ENCODE measurements at places on chromosomes 2 and 18.

- DNase-seq, result peak; percentile 82
These were observed 13.0 kb upstream of the RALB start for GRCh38 chr2:120239488-120240287.

GRCh38 chr2:50723286-50723938 is 308.5 kb downstream of the NRXN1 start:
- DNase-seq, result no peak

- no peak for DNase-seq
These were observed 204.5 kb upstream of the CXCR4 start for GRCh38 chr2:136322428-136322827.

DNA sequence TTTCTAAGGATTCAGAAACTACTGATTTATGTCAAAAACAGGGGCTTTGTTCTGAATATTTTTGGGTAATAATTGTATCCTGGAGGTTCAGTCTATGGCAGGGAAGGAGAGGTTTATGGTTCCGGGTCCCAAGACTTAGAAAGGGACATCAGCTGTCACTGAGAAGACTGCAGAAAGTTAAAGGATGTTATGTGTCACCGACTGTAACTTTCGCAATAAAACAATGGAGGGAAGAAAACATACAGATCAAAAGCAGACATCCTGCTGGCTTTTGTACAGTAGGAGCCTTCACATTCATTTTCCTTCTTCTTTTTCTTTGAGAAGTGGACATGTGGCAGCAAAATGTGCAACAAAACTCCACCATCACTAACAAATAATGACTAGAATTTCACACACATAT is 900.7 kb upstream of the SOX11 start:
- no peak for DNase-seq

DNA sequence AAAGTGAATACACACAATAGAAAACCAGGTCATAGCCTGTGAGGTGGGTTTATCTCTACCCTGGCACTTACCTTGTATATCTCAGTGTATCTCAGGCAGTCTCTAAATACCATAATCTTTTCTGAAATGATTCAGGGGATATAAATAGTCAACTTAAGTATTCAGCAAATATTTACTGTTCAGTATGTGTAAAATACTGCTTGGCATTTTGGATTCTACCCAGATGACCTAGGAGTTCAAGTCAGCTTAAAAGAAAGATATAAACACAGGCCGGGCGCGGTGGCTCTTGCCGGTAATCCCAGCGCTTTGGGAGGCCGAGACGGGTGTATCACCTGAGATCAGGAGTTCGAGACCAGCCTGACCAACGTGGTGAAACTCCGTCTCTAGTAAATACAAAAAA is 23.8 kb downstream of the GRHL1 start:
- DNase-seq, result peak; percentile 47

GRCh38 chr2:2502201-2502549 is 171.1 kb upstream of the MYT1L start:
- no peak for DNase-seq

- DNase-seq, result no peak
These were observed 115.1 kb downstream of the STPG4 start for GRCh38 chr2:47039913-47040562.

DNA sequence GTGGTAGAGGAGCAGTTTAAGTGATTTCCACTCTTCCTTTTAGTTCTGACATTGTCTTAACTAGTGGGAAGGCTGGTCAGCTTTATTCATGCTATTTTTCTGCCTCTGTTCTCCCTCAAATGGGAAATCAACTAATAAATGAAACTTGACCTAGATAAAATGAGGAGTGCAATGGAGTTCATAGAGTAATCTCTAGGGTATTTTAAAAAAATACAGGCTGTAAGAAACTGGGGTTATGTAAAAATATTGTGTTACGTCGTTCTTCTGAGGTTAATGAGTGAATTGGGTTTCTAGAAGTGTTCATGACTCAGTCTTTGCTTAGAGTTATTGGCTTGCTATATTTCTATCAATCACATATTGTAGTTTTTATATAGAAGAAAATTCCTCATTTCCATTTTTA is 734.5 kb downstream of the MBD2 start:
- no peak for DNase-seq

DNA sequence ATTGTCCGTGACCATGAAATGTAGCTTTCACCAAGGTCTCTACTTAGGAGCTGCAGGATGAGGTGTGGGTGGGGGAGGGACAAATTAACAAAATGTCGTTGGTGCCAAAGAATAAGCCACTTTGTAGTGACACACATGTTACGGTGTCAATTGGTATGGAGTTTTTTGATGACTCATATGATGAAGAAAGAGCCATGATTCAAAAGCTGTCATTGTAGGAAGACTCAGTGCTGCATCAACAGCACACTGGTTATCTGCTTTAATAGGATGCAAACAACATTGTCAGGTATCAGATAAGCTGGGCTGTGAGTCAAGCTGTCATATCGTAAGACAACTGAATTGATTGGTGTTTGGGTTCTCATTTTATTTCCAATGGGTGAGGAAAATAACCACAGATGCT is 36.6 kb upstream of the BOD1L2 start:
- peak; percentile 17 for DNase-seq

DNA sequence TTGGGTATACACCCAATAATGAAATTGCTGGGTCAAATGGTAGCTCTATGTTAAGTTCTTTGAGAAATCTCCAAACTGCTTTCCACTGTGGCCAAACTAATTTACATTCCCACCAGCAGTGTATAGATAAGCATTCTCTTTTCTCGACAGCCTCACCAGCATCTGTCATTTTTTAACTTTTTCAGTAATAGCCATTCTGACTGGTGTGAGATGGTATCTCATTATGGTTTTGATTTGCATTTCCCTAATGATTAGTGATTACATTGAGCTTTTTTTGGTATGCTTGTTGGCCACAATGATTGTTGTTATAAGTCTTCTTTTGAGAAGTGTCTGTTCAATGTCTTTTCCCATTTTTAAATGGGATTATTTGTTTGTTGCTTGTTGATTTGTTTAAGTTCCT is 50.4 kb upstream of the EPAS1 start:
- no peak for DNase-seq

DNA sequence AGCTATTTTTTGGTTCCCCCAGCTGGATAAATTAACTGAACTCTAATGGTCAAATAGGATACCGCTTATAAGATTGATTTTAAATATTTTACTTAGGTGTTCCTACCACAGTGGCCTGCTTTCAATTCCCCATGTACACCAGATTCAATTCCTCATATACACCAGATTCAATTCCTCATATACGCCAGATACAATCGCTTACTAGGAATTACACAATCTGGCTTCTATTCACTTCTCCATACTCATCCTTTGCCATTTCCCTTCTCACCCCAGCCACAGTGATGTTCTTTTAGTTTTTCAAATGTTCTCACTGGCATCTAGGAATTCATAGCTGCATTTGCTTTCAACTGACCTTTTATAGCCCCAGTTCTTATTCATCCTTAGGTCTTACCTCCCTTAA is 66.5 kb downstream of the SLC40A1 start:
- no peak for DNase-seq

GRCh38 chr18:54684784-54685183 is 93.7 kb downstream of the DYNAP start:
- no peak for DNase-seq

DNA sequence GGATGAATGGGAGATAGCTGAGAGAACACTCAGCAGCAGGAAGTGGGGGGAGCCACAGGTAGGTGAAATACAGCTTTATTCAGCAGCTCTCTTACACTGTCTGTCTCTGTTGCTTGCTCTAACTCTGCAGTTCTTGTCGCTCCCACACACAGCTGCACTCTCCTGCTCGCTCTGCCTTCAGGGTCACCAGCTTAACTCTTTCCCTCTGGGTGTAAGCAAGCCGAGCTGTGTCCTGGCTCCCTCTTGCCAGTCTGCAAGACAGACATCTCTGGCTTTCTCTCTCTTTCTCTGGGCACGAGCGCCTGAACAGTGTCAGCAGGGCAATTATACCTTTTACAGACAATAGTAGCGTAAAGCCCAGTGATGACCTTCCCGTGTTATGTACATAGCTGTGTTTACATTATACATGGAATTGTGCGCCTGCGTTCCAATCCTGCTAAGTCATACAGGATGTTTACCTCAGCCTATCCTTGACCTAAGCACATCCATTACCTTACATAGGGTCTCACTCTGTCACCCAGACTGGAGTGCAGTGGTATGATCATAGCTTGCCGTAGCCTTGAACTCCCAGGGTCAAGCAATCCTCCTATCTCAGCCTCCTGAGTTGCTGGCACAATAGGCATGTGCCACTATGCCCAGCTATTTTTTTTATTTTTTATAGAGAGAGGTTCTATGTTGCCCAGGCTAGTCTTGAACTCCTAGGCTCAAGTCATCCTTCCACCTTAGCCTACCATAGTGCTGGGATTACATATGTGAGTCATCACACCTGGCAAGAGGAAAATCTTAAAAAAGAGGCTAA is 57.8 kb upstream of the CHN1 start:
- peak; percentile 78 for DNase-seq

DNA sequence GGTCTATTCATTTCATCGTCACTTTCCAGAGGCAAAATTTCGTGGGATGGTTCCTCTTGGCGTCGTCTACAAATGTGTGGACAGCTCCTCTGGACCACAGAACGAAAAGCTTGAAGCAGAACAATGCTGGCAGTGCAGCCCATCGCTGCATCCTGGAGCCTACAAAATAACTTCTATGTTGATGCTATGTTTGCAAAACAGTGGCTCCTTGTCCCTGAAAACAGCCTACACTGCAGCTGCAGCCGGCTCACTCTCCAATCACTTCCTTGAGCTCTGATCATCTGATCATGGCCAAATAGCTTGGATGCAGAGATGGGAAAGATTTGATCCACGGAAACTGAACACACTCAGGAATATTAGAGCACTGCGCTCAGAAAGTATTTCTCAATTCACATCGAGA is 60.0 kb downstream of the DOCK10 start:
- DNase-seq, result no peak

GRCh38 chr2:46315103-46315890 is 18.1 kb downstream of the EPAS1 start:
- DNase-seq, result peak; percentile 96

DNA sequence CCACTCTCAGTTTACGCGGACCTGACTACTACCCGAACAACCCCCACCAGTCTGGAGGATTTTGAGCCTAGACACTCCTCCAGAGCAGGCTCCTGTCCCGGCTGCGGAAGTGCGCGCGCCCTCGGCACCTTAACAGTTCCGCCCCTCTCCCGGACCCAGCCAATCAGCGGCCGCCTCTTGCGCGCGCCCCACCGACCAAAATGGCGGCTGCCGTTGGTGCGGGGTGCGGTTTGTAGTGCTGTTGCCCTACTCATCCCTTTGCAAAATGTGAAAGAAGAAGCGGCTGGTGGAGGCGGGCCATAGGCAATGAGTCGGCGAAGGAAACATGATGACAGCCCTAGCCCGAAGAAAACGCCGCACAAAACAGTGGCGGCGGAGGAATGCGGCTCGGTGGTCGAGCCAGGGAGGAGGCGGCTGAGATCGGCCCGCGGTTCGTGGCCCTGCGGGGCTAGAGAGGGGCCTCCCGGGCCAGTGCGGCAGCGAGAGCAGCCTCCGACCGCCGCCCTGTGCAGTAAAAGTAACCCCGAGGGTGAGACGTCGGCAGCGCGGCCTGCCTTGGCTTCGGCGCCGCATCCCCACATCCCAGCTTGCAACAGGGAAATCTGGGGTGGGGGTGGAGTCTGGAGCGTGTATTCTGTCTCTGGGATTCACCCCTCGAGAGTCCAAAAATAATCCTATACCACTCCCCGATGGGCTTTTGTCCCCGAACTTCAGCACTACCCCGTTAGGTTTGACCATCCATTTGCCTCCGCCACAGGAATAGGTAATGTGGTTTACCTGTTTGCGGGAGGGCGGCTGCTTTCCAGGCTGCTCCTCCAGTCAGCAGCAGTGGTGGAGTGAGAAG is at the start of gene ETAA1:
Gene ETAA1 (plus strand): TSS at position 191 of the 844 bp plus-strand sequence. CDS start 116 bp downstream, at position 307.
- DNase-seq, result peak; percentile 68

- DNase-seq, result no peak
These were observed 5.7 kb downstream of the NCKAP5 start for GRCh38 chr2:133562558-133562957.

DNA sequence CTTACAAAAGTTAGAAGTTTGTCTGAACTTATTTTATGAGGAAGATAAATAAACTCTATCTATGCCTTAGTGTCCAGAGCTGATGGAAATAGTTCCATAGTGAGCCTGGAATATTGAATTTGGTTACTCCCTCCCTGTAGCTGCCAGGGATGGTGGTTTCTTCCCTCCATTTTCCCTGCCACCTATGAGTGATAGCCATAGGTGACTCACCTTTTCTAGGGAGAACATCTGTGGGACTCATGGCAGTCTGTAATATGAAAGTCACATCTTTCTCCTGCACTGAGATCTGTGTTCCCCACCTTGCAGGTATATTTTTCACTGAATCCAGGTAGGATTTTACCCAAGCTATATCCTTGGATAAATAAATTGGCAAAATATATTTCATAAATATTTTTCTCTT is 148.8 kb downstream of the TPGS2 start:
- peak; percentile 44 for DNase-seq

DNA sequence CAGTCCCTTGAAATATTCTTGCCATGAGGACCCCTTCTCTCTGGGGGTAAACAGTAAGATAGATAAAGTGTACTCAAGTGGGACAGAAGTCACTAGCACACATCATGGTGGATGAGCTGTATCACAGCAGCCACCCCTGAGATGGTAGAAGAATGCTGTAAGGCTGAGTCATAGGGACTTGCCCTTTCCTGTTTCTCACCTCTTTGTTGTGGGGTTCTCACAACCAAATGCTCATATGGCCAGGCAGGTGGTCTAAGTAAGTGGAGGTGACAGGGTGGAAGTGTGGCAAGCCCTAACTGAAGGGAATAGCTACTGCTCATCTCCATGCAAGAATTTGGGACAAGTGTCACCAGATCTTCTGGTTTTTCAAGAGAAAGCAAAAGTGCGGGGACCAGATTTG is 202.7 kb upstream of the SLC14A2 start:
- DNase-seq, result peak; percentile 91

DNA sequence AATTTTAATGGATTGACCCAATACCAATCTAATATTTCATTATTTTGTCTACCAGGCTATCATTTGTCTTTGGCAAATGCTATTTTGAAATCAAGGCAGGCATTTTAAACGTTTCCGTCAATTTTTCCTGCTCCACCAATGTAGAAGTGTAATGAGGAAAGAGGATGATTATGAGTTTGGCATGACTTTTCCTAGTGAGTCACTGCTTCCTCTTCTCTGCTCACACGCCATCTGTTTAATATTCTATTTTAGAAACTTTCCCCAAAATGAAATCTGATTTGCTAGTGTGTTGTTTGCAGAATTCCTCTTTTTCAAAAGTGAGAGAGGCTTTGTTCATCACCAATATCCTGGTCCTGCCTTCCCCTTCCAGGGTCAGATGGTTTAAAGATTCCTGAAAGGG is 42.5 kb upstream of the PID1 start:
- peak; percentile 65 for DNase-seq

GRCh38 chr2:190452433-190452832 is 44.3 kb downstream of the MFSD6 start:
- DNase-seq, result no peak

DNA sequence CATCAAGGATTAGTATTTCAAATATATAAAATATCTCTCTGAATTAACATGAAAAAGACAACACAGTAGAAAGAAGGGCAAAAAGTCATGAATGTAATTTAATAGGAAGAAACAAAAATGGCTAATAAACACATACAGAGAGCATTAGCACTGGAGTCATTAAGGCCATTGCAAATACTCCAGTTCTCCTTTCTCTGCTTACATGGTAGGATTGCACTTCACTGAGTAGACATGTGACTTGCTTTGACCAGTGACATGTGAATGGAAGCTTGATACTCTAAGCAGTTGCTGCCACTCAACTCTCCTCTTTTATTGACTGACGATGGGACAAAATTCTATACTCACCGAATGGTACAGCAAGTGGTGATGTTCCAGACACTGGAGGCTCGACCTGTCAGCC is 153.9 kb upstream of the LGALSL start:
- DNase-seq, result no peak
